ENCODE measurements at places on chromosomes 2 and 18.

DNA sequence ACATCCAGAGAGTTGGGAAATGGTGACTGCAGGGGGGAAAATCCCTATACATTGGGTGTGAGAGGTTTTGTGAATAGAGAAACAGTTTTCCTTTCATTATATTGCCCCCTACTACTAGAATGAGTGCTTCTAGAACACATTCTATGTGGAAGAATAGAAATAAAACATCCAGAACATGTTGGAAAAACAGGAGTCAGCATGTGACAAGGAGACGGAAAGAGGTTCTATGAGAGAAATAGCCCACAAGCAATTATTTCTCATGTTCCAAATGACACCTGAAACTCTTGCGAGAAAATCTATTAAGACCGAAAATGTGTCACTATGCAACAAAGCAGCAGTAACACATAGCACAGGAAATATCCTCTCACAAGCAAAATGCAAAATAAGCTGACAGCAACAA, 202.7 kb upstream of the SPOPL start:
- DNase-seq: no peak

DNA sequence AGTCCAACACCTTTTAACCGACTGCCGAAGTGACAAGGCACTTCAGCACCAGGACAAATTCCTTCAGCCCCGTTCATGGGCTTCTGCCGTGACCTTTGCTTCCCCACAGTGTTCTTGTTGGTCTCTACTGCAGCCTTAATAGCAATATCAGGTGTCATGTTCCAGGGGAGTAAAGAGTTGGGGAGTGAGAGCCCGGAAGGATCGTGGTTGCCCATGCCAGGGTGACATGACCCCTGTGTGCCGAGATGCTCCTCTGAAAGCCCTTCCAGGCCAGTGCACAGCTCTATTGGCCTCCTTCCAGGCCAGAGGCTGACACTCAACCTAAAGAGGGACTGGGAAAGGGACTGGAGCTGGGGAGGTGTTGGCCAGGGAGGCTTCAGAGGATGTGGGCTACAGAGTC, 279.2 kb downstream of the CYRIA start:
- DNase-seq: no peak

- peak; percentile 78 for DNase-seq
Observed at GRCh38 chr2:200305797-200306195, 697 bp upstream of the SPATS2L start.

- no peak for DNase-seq
Observed at GRCh38 chr18:77981874-77982273, 732.2 kb downstream of the GALR1 start.

GRCh38 chr18:78896111-78896905, 83.3 kb upstream of the SALL3 start:
- no peak for DNase-seq

GRCh38 chr2:197914778-197915177, 110.4 kb downstream of the PLCL1 start:
- DNase-seq: no peak

DNA sequence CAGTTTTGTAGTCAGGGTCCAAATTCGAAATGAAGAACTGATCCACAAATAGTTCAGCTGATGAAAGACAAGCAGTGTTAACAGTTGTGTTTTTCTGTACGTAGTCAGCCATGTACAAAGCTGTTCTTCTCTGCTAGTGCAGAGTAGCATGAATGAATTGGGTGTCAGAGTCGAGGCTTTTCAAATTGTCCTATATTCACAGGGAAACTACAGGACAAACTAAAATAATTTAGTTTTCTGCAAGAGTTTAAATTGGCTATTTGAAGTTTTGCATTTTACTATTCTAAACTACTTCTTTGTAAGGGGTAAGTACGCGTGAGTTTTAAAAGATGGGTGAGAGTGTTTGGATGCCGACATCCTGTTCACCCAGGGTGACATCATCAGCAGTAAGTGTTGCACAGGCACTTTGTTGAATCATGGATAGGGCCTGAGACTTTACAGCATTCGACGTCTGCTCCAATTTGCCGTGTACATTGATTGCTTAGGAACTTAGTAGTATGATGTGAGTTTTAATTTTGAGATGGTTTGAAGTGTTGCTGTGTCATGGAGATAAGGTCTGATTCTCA, 147.2 kb upstream of the NFATC1 start:
- DNase-seq: no peak

GRCh38 chr2:54387059-54387991, 68.8 kb upstream of the SPTBN1 start:
- no peak for DNase-seq

DNA sequence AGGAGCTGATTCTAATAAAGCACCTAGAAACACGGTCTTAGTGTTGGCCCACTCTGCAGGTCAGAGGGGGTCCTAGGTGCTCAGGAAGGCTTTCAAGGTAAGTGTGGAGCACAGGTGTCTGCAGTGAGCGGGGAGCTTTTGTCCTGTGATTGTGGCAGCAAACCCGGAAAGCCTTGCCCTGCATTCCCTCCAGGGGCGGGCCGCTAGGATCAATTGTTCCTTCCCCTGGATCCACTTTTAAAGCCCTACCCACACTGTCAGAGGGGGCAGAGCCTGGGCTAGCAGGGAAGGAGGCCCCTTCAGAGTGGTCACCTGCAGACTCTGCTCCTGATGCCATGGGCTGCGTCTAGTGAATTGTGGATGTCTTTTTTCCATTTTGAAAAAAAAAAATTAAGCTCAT, 176.0 kb downstream of the CTIF start:
- no peak for DNase-seq

GRCh38 chr18:61426492-61427053, 93.3 kb downstream of the CDH20 start:
- no peak for DNase-seq

GRCh38 chr18:9906481-9906880, 7.3 kb upstream of the VAPA start:
- no peak for DNase-seq

GRCh38 chr18:63374540-63374939, 7.5 kb upstream of the KDSR start:
- no peak for DNase-seq

- DNase-seq: no peak
Observed at GRCh38 chr2:133241224-133241571, 327.1 kb downstream of the NCKAP5 start.

DNA sequence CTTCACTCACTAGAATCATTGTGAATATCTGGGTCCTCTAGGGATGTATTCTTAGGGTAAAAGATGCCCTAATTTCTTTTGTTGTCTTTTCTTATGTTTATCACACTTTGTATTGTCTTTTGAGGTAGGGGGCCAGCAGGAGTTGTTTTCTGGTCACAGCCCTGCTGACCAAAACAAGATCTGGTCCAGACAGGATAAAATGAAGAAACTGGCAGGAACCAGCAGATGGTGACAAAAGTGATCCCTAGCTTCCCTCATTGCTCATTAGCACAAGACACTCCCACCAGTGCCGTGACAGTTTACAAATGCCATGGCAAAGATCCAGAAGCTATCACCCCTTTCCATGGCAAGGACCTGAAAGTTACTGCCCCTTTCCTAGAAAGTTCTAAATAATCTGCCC, 81.7 kb upstream of the CCDC85A start:
- no peak for DNase-seq

- no peak for DNase-seq
Observed at GRCh38 chr18:61531182-61531581, 198.0 kb downstream of the CDH20 start.

- DNase-seq: no peak
Observed at GRCh38 chr2:138823666-138824065, 43.5 kb upstream of the NXPH2 start.

GRCh38 chr18:48059455-48060010, 129.1 kb upstream of the SMAD2 start:
- DNase-seq: peak; percentile 53

Data from right kidney (tissue), 9 donors.